ENCODE measurements at places on chromosomes 2 and 18.

DNA sequence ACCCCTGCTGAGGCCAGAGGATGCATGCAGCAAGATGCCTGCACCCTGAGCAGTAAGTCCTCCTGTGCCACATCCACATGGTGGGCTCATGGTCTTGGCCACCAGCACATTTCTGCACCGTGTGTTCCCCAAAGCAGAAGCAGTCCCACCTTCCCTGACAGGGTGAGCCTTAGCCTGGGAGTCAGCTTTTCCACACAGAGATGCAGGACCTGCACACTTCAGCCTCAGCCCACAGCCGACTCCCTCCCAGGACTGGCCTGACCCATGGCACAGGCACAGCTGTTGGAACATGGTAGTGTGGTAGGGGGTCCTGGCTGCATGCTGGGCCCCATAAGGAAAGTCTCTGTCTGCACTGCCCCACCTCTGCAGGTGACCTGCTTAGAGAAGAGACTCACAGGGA, 5.0 kb downstream of the SNED1 start:
- no peak for DNase-seq

GRCh38 chr2:14647714-14648113, 15.2 kb downstream of the LRATD1 start:
- DNase-seq: no peak

GRCh38 chr2:216275890-216276289, 96.4 kb downstream of the MARCHF4 start:
- no peak for DNase-seq

DNA sequence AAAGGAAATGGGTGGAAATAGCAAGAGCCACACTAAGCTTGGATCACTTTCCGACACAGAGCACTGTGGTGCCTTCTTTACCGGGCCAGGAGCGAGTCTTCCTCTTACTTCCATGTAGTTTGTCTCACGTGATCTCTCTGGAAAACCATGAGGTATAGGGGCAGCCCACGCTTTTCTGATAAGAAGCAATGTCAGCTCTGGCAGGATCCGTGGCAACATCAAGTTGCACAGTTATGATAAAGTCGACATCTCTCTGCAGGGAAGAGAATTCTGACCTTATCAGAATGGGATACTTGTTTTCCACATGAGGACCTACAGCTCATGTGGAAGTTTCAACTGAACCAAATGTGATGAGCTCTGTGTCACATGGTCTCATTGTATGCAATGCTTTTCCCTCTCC, 29.5 kb downstream of the MSGN1 start:
- no peak for DNase-seq

- DNase-seq: no peak
These were observed 30.8 kb upstream of the PUM2 start for GRCh38 chr2:20381457-20381856.

- peak; percentile 43 for DNase-seq
These were observed 37.1 kb downstream of the BCL11A start for GRCh38 chr2:60516383-60516811.

Measured in M059J (cell line).